ENCODE measurements at places on chromosomes 1 and 21. TPM values are rescaled to one million over a fixed set of nuclear protein-coding genes. Genes with fewer than 3 reads are reported as not detected.

- no peak for DNase-seq
These were observed 4.4 kb downstream of the ITPKB start for GRCh38 chr1:226734611-226735153.

DNA sequence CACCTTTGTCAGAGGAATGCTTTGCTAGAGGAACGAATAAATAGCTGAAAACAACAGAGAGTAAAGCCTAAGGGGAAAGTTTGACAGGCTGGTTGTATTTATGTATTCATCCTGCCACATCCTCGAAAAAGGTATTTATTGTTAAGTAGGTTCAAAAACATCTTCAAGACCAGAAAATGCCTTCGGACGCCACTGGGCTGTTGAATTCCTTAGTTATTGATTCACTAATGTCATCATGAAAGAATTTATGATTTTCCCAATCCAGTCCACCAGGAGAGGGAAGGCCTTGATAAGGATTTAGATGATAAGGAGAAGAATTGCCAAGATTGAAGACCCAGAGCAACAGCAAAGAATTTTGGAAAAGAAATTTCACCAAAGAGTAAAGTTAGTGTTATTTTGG, 35.2 kb upstream of the MAB21L3 start:
- DNase-seq: no peak

DNA sequence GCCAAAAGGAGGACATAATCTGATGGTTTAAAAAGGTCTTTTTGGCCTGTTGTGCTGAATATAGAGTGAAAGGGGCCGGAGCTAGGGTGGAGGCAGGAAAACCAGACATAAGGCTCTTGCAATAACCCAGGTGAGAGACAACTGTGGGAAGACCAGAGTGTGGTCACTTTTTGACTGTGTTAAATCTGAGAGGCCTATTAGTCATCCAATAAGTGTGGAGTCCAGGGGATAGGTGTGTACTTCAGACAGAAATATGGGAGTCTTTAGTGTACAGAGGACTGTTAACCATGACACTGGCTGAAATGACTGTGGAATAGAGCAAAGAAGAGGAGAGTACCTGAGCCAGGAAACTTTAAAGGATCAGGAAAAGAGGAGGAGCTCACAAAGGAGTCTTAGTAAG, 89.3 kb downstream of the VAV3 start:
- no peak for DNase-seq

DNA sequence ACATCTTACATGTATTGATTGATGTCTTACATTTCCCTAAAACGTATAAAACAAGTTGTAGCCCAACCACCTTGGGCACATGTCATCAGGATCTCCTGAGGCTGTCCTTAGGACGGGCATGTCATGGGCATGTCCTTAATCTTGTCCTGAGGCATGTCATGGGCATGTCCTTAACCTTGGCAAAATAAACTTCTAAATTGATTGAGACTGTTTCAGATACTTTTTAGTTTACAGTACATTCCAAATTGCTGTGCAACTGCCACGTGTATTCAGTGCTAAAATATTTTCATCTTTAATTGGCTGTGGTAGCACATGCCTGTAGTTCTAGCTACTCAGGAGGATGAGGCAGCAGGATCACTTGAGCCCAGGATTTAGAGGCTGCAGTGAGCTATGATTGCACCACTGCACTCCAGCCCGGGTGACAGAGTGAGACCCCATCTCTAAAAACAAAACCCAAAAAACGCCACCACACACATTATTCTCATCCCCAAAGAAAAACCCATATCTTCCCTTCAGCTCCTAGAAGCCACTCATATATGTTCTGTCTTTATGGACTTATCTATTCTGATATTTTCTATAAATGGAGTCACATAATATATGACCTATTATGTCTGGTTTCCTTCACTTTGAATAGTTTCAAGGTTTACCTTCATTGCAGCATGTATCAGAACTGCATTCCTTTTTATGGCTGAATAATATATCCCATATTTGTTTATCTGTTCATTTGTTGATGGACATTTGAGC, 96.0 kb upstream of the BTG3 start:
- DNase-seq: no peak

Gene RGS1
- polyA plus RNA-seq: 3.3 TPM

DNA sequence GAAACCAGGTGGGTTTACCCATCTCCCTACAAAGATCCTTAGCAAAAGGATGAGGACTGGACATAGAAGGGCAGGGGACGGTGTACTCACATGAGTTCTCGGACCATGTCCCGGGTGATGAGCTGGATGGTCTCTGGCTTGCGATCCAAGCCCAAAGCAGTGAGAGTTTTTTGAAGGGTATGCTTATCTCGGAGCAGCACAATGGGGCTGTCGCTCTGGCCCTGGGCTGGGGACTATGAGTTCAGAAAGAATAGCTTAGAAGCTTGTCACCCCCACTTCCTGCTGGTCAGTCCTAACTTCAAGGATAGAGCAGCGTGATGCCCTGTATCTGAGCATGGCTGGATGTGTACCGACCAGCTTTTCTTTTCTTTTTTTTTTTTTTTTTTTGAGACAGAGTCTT, 9.6 kb downstream of the CFAP45 start:
- DNase-seq: no peak

Measured in right lung (tissue), 10 donors.